Stimulated activated CD4-positive, alpha-beta T cell treated with anti-CD3 and anti-CD28 coated beads, Interleukin-15, amount 100 ng/mL, for 24 hours (primary cell): ENCODE measurements at places on chromosomes 16 and 17.

DNA sequence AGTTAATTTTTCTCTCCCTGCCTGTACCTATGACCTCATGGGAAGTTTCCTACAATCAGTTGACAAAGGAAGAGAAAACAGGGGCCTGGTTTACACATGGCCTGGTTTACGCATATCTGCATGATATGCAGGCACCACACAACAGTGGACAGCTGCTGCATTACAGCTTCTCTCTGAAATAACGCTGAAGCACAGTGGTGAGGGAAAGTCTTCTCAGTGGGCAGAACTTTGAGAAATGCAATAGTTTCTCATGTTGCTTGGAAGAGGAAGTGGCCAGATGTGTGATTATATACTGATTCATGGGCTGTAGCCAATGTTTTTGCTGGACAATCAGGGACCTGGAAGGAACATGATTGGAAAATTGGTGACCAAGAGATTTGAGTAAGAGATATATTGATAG lies 324.1 kb upstream of the GOT2 start:
- DNase-seq = no peak

DNA sequence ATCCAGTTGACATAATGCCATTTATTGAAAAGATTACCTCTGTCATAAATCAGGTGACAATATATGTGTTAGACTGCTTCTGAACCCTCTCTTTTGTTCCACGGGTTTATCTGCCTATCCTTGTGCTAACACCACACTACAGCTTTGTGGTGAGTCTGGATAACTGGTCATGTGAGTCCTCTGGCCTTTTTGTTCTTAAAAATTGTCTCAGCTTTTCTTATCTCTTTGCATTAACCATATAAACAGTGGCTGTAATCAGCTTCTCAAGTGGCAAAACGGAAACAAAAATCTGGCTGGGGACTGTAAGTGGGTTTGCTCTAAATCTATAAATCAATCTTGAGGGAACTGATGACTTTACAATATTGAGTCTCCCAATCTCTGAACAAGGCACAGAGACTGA lies 44.6 kb downstream of the STX8 start:
- no peak for DNase-seq

- DNase-seq = peak; percentile 51
These were observed 1.1 kb downstream of the UNC13D start for GRCh38 chr17:75842963-75843576.

DNA sequence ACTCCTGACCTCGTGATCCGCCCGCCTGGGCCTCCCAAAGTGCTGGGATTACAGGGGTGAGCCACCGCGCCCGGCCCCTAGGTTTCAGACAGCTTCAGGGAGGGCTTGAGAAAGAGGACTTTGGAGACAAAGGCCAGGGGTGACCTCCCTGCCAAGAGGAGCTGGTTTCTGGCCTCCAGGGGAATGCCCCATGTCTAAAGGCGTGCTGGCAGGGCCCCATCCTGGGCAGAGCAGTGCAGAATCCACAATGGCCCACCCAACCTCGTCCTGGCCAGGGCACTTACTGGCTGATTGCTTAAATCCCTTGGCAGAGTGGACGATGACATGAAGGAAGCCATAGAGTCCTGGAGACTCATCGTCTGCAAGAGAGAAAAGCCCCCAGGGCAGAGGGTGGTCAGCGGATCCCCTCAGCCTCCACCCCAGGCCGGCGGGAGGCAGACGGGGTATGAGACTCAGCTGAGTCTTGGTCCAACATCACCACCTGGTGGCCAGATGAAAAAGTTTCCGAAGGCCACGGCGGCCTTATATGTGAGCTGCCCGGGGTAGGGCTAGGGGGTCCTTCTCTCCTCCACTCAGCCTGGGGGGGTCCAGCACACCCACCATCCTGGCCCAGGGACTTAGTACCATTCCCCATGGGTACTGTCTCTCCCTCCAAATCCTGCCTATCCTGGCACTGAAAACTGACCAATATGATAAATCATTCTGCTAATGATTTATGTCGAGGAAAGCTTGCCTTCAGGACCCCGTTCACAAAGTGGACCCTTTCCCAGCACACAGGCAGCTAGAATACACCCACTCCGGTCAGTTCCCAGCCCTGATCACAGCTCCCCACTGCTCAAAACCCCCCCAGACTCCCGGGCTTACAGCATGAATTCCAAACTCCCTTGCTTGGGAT lies 59.1 kb downstream of the TIMM22 start:
- DNase-seq = peak; percentile 57

DNA sequence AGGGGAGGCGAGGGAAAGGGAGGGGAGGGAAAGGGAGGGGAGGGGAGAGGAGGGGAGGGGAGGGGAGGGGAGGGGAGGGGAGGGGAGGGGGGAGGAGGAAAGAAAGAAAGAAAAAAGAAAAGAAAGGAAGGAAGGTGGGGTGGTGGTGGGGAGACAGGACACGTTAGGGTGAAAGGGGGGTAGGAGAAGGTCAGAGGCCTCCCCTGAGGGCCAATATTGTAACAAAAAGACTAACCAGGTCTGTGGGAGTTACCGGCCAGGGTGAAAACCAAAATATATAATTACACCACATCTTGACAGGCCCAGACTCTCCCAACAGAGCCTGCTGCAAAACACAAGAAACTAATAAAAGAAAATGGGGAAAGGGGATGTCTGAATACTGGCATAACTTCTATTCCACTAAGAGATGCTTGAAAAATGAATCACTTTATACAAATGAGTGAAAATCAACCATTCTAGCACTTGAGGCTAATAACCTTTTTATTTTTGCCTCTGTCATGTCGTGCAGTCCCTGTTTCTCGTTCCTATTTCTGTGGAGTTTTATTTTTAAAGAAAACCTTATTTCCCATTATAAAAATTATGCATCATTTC lies 10.0 kb downstream of the WDR45B start:
- DNase-seq = no peak

GRCh38 chr16:4787627-4788482 lies at the start of gene SEPTIN12:
Gene SEPTIN12, minus strand, starts transcription at chr16:4788345. Its CDS starts 700 bp downstream, at chr16:4787645.
- no peak for DNase-seq

DNA sequence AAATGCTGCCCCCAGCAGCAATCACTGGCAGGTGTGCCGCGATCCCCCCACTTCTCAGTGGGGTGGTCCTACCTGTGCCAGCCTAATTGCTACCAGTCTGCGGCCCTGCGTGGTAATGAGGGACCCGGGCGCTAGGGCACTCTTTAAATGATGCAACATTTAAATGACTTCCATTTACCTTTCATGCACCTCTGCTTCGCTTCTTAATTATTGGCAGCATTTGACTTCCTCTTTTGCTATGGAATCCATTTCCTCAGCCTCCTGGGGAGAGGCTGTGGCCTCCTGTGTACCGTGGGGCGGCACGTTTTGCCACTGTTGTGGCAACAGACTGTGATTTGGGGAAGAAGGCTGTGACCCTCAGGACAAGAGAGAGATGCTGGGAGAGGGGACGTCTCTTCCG lies 86.1 kb downstream of the RPA1 start:
- no peak for DNase-seq

DNA sequence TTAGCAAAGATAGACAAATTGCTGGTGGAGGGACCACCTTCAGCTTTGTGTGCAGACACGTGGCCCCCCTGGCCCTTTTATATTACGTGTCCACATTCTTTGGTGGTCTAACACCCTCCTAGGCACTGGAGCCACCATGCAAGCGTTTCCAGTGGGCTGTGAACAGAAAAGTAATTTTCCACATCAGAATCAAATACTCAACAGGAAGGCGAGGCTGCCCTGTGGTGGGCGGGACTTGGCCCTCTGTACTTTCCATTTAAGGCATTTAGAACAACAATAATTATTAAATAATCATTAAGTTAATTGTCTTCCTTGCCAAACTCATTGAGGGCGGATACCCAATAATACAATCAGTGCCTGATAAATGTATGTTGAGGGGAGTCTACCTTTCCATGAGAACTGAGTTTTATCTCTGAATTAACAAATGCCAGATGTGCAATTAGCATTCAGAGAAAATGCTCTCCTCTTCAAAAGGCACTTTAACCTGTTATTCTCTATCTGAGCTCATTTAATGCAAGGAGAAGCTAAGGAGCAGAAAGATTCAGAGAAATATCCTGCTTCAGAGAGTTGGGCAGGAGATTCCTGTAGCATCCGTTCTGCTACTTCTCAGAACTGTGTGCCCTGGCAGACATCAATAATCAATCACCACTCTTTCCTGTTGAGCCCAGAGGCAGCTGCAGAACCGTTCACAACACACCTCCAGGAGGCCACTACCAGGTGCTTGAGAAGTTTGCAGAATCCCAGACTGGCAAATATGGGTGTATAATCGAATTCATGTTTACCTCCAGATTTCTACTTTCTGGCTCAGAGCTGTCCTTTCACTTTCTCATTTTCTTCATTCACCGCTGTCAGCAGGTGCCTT lies 109.4 kb downstream of the CMIP start:
- no peak for DNase-seq

GRCh38 chr16:23858542-23858941 lies 22.8 kb downstream of the PRKCB start:
- no peak for DNase-seq

DNA sequence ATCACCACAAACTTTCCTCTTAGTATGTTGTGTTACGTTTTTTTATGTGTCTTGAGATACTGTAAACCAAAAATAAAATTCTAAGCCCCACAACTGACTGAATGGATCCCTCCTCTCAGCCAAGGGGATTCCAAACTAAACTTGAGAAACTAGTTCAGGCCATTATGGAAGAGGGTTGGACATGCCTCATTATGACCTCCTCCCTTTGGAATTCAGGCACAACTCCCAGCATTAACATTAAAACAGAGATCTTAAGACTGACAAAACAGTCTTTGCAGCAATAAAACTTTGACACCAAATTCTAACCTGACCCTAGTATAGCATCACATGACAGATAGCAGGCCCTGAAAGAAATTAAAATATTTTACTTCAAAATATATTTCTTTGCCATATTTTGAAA lies 51.1 kb upstream of the SLC47A1 start:
- DNase-seq = no peak

GRCh38 chr16:54050459-54051210 lies 236.0 kb downstream of the IRX3 start:
- no peak for DNase-seq

DNA sequence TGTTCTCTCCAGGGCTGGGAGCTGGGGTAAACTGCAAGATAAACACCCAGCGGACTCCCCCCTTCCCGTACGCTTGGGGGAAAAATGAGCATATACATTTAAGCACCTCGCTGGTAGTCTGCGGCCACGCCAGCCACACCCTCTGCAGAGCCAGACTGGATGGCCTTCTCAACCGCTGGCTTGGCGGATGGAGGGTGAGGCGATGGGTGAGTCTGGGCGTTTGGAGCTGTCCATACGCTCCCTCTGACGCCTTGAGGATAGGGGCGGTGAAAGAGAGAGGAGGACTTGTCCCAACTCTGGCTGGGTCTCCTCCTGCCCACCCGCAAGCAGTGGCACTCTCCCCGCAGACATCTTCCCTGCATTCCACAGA lies 1.0 kb downstream of the ITGA3 start:
- DNase-seq = no peak

DNA sequence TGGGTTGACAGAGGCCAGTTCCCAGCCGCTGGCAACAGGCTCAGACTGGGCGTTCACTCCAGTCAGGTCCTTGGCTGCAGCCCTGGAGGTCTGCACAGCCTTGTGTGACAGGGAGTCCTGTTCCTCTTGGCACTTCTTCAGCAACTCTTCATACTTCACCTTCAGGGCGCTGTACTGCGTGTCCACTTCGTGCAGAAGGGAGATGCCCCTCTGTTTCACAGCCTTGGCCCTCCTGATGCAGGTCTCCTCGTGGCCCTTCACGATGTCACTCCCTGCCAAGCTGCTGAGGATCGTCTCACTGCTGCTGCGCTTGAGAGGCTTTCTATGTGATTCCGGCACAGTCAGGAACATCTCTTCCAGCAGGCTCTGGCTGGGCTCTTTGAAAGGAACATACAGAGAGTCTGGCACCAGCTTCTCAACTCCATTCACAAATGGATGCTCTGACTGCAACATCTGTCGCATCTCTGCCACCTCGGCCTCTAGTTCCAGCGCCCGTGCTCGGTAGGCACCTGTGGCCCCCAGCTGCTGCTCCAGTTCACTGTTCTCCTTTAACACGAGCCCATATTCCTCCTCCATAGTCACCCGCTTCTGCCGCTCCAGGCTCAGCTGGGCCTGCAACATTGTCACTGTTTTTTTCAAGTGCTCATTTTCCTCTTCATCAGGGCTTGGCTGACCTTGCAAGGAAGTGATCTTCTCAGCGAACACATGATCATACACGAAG lies 27.2 kb downstream of the CDR2 start:
- no peak for DNase-seq

GRCh38 chr17:78738278-78738677 lies 43.8 kb downstream of the CYTH1 start:
- no peak for DNase-seq

DNA sequence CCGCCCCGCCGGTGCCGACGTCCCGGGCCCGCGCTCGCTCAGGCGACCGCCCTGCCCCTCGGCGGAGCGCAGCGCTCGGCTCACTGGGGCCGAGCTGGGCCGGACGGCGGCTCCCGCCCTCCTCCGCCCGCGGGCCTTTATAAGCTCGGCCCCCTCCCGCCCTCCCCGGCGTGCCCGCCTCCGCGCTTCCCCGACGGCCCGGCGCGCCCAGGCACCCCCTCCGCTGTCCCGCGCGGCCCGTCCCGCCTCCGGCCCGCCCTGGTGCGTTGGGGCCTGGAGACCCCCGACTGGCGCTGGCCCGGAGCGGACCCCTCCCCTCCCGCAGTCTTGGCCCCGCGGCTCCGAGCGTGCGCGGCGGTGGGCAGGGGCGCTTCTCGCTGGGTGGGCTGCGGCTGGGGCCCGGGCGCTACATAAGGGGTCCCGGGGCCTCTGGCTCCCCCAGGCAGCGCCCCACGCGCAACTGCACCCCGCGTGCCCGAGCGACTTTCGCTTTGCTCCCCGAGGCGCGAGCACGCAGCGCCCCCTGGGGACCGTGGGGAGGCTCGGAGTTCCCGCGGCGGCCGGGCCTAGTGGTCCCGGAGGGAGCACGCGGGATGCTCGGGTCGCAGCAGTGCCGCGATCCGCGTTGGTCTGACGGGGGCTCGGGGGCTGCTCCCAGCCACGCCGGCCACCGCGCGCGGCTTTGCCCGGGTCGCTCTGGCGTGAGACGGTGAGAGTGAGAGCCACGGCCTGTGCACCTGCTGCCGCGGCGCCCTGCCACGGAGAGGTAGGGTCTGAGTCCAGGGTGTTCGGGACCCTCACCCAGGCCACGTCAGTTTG lies at the start of gene PIEZO1:
Gene PIEZO1, minus strand, starts transcription at position 115 of the 819 bp plus-strand sequence. CDS start 256 bp downstream, outside the sequence.
- DNase-seq = peak; percentile 82

DNA sequence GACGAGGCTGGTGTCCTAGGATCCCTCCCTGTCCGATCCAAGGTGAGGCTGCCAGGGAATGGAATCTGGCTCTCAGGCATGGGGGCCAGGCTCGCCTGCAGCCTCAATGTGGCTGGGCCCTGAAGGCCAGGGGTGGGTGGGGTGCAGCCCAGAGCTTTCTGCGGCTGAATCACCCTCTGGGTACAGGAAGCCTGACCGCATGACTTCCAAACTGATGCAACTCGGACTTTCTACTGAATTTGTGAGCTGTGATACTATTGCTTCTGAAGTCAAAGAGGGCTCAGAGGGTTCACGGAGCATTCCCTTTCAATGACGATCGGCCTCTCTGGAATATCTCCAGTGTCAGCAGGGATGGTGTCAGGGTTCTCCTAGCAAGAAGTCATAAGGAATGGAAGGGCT lies 123.7 kb downstream of the METRNL start:
- DNase-seq = no peak
